ENCODE measurements at places on chromosomes 11 and 22.

GRCh38 chr11:75625021-75625420 lies 43.8 kb downstream of the MAP6 start:
- no peak for DNase-seq

- no peak for DNase-seq
These were observed 137.6 kb downstream of the TEAD1 start for GRCh38 chr11:12811861-12812260.

- peak; percentile 51 for DNase-seq
These were observed 1110.9 kb upstream of the CNTN5 start for GRCh38 chr11:97909614-97910399.

GRCh38 chr11:102411142-102411541 lies 41.4 kb downstream of the TMEM123 start:
- DNase-seq = no peak

GRCh38 chr22:25282671-25283561 lies 63.5 kb downstream of the CRYBB2 start:
- no peak for DNase-seq

- DNase-seq = no peak
These were observed 54.6 kb upstream of the PAX6 start for GRCh38 chr11:31865606-31866300.

GRCh38 chr11:22680628-22681027 lies 14.2 kb downstream of the GAS2 start:
- no peak for DNase-seq

- no peak for DNase-seq
These were observed 157.0 kb downstream of the CACNA1I start for GRCh38 chr22:39727541-39727940.

DNA sequence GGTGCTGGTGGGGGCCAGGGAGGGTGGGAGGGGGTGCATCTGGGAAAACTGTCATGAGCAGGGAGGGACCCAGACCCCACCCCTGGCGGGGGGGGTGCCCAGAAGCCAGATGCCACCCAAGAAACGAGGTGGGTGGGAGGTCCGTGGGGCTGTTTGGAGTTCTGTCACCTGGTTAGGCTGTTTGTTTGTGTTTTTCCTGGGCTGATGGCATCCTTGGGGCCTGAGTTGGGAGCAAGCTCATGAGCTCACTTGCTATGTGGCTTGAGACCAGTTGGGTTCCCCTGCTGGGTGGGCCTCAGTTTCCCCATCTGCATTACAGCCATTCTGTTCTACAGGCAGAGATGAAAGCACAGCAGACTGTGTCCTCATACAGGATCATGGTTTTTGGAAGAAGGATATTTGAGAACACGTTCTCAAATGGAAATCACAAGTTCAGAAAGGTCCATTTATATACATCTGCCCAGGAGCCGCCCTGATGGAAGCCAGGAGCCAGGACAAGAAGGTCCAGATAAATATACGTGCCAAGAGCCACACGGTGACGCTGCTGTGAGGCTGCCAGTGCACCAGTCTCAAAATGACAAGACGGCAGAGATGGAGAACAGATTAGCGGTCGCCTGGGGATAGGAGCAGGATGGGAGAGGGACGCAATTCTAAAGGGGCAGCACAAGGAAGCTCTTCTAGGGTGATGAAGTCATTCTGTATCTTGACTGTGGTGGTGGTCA lies 312.9 kb downstream of the MN1 start:
- no peak for DNase-seq

Data from cardiac fibroblast (primary cell).